Suprapubic skin (tissue), 4 donors: ENCODE measurements at places on chromosomes 11 and 22. TPM values are rescaled to one million over a fixed set of nuclear protein-coding genes. Genes with fewer than 3 reads are reported as not detected.

Gene SEZ6L
- total RNA-seq: 2.2 TPM

DNA sequence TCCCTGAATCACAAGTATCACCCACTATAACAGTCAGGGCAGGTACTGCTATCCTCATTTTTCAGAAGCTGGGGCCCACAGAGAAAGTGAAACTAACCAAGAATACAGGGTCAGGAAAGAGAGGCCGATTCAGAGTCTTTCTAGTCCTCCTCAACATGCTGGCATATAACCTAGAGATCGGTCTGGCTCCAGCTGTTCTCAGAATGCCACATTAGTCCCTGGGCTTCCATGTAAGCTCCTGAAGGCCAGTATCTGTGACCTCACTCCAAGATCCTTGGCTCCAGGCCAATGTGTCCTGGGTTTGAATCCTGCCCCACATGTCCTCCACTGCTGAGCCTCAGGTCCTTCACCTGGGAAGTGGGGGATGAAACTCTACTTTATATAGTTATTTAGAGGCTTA, 50.4 kb downstream of the TENM4 start:
- DNase-seq: no peak

GRCh38 chr11:11250470-11250869, 102.6 kb downstream of the CSNK2A3 start:
- DNase-seq: no peak

GRCh38 chr22:29605527-29605850, 2.1 kb downstream of the NF2 start:
- no peak for DNase-seq

- DNase-seq: no peak
Measured at GRCh38 chr11:96241331-96241841, 101.6 kb downstream of the MAML2 start.

GRCh38 chr11:6319001-6319703, 1.1 kb downstream of the CAVIN3 start:
- peak; percentile 66 for DNase-seq

GRCh38 chr22:22941831-22942510, 54.4 kb downstream of the IGLL5 start:
- DNase-seq: peak; percentile 51

DNA sequence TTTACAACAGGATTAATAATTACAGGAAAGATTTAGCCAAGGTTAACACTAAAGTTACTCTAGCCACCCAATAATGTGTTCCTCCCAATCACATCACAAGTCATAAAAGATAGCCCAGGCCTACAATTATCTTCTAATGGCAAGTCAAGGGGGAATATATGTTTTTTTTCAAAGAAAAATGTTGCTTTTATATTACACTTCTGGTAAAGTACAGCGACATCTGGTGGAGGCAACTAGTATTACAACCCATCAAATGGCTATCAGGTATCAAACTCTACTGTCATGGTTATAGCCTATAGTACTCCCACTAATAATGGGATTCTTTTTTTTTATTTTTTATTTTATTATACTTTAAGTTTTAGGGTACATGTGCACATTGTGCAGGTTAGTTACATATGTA, 71.8 kb downstream of the XRRA1 start:
- DNase-seq: no peak
